ENCODE measurements at places on chromosomes 6 and 20.

GRCh38 chr6:156010-156409, 136.3 kb upstream of the DUSP22 start:
- DNase-seq = no peak

GRCh38 chr6:122347280-122347679, 52.2 kb upstream of the HSF2 start:
- no peak for DNase-seq

DNA sequence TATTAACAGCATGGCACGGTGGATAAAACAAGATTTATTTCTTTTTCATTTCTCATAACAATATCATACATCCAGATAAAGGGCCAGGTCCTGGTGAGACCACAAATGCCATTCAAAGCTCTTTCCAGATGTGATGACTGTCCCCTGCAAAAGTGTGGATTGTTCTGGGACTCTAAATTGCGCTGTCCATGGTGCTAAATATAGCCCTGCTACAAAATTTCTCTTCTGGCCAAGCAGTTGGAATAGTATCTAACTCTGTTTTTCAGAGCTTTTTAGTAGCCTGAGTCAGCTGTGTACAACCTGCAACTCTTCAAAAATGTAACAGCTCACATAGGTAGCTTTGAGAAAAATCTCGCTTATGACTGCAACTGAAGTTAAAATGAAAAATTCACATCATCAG, 115.8 kb downstream of the MANEA start:
- DNase-seq = no peak

- DNase-seq = no peak
Observed at GRCh38 chr6:139080255-139080920, 51.8 kb downstream of the ABRACL start.

DNA sequence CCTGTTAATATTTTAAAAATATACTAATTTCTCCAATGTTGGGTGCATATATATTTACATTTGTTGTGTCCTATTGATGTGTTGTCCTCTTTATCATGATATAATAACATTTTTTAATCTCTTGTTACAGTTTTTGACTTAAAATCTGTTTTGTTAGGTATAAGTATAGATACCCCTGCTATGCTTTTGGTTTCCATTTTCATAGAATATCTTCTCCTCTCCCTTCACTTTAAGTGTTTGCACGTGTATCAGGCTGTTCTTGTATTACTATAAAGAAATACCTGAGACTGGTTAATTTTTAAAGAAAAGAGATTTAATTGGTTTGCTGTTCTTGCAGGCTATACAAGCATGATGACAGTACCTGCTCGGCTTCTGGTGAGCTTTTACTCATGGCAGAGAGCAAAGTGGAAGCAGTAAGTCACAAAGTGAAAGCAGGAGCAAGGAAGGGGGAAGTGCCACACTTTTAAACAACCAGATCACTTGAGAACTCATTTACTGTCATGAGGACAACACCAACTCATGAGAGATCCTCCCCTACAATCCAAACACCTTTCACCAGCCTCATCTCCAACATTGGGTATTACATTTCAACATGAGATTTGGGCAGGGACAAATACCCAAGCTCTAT, 340.5 kb upstream of the SYNCRIP start:
- DNase-seq = no peak

DNA sequence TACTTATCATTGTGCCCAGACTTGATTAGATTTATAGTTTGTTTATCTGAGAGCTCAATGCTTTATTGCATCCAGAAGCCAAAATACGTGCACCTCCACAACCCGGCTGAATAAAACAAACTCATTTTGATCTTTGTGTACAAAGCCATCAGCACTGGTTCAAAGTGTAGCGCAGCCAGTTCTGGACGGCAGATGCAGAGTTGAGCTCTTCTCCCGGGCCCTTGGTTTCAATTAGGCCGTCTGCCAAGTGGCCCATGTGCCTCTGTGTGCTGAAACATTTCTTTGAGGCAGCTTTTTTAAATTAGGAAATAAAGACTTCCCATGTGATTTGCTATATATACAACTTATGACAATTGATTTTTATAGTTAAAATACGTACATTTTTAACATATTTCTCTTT, 96.2 kb upstream of the RSPO3 start:
- DNase-seq = peak; percentile 44
